H54 (cell line): ENCODE measurements at places on chromosomes 3 and 15.

GRCh38 chr3:45628746-45629145 is 34.2 kb downstream of the LIMD1 start:
- no peak for DNase-seq

- no peak for DNase-seq
These were observed 528.1 kb downstream of the FOXP1 start for GRCh38 chr3:71055257-71056001.

GRCh38 chr15:38671675-38672254 is 107.2 kb upstream of the RASGRP1 start:
- no peak for DNase-seq

DNA sequence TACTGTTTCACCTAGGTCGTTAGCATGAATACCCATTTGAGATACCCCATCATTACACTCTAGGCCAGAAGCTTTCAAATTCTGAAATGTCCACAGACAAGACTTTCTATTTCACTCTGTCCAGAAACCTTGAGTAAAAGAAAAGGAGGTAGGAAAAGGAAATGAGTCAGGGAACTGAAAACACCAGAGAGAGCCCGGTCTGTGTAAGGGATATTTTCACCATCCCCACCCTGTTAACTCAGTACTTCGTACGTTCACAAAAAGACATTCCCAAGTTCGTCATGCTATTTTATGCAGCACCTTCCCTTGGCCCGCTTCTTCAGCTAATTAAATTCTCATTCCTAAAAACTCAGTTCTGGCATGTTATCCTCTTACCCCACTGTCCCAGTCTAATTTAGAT is 89.4 kb upstream of the SOX2 start:
- peak; percentile 12 for DNase-seq

DNA sequence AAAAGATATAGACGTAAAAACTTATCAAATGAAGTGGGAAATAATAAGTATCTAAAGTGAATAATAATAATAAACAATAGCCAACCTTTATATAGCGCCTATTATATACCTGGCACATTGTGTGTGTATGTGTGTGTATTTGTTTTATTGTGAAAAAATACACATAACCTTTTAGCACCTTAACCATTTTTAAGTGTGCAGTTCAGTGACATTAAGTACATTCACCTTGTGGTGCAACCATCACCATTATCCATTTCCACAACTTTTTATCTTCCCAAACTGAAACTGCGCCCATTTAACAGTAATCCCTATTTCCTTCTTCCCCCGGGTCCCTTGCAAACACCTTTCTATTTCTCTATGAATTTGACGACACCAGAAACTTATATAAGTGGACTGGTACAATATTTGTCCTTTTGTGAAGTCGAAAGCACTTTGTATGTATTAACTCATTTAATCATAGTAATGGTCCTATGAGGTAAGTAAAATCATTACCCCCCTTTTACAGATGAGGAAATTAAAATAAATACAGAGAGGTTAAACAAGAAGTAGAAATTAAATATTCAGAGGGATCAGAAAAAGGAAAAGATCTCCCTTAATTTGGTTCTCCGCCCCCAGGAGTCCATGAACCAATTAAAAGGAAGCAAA is 33.5 kb downstream of the GJD2 start:
- DNase-seq: no peak

GRCh38 chr15:76163457-76164295 is 103.9 kb downstream of the TMEM266 start:
- no peak for DNase-seq
